ENCODE measurements at places on chromosomes 4 and X.

DNA sequence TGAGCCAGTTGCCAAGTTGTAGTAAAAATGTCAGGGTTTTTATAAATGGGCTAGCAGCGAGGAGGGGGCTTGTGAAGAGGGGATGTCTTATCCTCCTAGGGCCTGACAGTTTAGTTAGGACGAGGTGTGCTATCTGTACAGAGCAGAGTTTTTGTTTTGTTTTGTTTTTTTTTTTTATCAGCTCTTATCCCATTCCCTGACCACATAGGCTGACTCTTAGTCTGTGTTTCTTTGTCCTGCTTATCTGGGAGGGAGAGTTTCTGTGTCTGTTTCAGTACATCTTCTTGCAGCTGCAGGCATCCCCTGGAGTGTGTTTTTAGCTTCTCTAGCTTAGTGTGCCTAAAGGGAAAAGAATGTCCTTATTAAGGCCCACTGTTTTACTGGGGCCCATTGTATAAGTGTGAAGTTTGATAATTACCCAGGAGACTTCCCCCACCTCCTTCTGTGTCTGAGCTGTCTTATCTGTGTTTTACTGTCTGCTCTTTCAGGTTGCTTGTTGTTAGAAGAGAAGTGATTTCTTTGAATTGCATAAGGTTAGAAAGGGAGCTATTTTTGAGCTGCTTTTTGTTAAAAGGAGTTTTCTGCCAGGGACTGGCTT lies 32.0 kb downstream of the PAGE2 start:
- no peak for DNase-seq

DNA sequence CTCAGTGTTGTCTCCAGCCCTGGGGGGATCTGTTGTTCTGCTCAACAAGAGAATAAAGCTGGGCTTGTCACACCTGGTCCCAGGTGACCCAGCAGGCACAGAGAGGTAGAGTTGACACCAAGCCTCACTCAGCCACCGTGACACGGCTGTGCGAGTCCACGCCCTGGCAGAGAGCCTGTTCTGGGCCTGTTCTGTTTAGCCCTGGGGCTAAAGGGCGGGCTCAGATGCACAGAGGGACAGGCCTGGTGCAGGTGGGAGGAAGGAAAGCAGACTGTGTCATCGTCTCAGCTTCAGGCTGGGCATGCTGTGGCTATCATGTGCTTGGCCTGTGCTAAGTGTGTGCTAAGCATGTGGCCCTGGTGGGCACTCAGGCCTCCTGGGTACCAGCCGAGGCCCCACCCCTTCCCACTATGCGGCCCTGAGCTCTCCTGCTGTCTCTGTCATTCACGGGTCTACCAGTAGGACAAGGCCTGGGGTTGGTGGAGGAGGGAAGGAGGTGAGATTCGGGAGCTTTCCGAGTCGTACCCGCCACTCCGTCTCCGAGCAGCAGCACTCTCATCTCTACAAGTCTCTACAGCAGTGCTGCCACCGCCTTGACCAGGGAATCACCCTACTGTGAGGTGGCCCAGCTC lies 10.8 kb downstream of the WFS1 start:
- no peak for DNase-seq

DNA sequence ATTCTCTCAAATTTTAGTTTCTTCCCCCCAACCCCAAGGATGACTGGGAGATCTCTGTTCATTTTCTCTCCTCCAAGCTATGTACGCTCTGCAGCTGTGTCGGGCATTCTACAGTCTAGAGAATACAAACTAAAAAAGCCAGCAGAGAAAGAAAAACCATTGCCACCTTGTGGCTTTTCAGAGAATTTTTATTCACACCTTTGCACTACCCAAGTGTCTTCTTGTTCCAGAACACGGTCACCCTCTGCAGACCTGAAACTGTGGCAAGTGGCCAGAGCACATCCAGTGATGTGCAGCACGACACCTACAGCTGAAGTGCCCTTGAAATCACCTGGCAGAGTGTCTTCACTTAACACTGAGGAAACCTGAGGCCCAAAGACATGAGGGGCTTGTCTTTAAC lies 68.6 kb downstream of the CHST7 start:
- DNase-seq, result no peak

- no peak for DNase-seq
Observed at GRCh38 chr4:23022032-23022431, 329.3 kb downstream of the GBA3 start.

GRCh38 chr4:10640561-10641201 lies 43.9 kb downstream of the CLNK start:
- DNase-seq, result no peak

DNA sequence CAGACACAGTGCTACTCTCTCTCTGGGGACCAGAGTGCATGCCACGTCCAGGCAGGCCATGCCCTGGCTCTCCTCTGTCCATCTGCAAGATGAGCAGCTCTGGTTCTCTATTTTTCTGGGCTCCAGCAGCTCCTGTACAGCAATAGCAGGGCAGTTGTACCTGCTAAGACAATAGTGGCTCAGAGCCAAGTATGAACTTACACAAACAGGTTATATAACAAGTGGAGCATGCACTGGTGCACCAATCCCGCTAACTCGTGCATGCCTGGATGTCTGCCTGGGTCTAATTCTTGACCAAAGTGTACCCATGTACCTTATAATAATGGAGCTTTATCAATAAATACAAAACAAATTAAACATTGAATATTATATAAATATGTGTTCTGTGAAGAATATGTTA lies 392.3 kb downstream of the CENPC start:
- DNase-seq, result no peak

DNA sequence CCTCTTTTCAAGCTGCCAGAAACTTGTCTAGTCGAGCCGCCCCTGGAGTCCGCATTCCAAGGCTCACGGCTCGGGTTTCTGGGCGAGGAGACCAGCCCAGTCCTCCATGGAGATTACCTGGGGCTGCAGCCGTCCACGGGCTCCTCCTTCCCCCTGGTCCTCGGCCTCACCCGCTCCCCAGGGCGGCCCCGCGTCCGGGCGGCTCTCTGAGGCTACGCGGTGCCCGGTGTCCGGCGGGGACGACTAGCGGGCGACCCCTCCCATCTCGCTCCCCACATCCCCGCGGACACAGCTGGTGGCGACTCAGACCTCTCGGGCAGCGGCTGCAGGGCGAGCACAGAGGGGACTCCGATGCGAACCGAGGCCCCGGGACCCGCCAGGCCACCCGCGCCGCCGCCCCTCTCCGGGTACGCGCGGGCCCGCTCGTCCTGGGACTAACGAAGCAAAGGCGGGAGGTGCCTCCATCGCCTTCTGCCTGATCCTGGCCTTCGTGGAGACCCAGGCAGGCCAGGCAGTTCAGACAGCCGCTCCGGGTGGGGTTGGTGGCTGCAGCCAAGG lies 159.4 kb downstream of the TRAM1L1 start:
- DNase-seq, result no peak

GRCh38 chrX:66167431-66167830 lies 3.4 kb downstream of the HEPH start:
- no peak for DNase-seq

GRCh38 chr4:106058921-106059320 lies 163.7 kb downstream of the NPNT start:
- no peak for DNase-seq

GRCh38 chr4:185502386-185502785 lies 30.9 kb upstream of the CCDC110 start:
- DNase-seq, result no peak

- no peak for DNase-seq
Observed at GRCh38 chr4:181176306-181176705, 1066.9 kb upstream of the TENM3 start.

DNA sequence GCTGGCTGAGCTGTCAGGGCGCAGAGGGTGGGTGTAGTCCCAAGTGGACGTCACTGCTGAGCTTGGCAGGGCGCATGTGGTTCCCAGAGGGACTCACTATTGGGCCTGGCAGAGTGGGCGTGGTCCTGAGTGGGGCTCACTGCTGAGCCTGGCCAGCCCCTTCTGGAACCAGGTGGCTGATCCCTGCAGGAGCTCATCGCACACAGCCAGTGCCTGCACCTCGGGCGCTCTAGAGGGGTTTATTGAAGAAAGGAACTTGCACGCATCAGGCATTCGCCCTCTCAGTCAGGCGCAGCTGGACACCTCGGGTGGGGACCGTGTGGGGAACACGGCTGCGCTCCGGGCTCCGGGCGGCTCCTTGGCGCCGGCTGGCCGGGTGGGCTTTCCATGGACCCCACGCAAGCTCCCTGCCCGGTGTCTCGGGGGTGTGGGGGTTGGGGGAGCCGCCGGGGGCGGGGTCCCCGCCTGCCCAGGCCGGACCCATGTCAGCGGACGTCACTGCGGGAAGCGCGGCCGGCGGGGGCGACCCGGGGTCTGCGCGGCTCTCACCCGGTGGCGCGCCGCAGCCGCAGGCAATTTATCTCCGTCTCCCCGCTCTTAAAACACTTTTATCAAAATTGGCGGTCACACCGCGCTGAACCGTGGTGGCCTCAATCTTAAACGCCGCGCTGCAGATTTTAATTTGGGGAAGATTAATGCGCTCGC lies 65.4 kb upstream of the NKX1-1 start:
- no peak for DNase-seq

DNA sequence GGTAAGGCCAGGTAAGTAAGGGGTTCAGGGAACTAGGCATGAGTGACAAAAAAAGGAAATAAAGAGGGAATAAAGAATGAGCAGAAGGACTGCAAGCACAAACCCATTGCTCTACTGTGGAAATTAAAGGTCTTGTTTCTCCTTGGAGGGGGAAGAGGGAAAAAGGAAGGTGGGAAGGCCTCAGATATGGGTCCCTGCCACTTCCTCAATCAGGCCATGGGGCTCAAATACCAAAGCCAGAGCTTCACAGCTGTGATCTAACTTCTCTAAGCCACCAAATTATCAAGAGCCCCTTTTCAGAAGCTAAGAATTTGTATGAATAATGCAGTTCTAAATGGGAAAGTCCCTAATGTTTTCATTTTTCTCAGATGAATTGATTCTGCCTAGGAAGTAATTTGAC lies 4.7 kb downstream of the USP51 start:
- no peak for DNase-seq

DNA sequence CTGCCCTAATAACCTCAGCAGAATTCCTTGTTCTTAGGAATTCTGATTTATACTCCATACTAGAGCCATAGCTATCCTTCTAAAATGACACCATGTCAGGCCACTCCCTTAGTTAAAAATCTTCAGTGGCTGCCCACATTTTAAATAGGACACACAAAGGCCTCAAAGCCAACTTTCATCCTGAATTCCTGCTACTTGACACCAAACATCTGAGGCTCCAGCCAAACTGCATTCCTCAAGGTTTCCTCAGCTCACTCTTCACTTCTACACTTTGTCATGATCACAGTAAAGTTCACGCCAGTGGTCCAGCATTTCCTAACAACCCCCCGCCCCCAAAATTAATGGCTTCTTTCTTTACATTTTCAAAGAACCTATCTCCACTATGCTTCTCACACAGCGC lies 124.3 kb downstream of the ADGRA3 start:
- DNase-seq, result no peak

GRCh38 chr4:5683566-5683965 lies 24.8 kb downstream of the EVC2 start:
- DNase-seq, result no peak

GRCh38 chr4:183757060-183757459 lies 98.0 kb downstream of the TRAPPC11 start:
- no peak for DNase-seq

DNA sequence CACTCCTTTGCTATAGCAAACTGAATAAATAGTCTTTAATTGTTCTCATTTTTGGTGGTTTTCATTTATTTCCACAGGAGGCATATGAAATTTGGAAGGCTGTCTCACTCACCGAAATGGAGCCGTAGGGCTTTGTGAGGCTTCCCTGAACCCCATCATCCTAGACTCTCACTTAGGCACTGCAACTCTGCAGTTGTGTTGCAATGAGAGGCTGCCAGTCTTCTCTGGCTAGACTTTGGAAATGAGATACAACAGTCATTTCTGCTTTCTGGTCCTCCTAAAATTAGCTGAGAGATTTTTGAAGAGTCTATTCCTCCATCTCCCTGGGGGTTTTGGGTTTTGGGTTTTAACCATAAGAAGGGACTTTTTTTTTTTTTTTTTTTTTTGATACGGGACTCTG lies 146.5 kb downstream of the SH3BGRL start:
- no peak for DNase-seq

DNA sequence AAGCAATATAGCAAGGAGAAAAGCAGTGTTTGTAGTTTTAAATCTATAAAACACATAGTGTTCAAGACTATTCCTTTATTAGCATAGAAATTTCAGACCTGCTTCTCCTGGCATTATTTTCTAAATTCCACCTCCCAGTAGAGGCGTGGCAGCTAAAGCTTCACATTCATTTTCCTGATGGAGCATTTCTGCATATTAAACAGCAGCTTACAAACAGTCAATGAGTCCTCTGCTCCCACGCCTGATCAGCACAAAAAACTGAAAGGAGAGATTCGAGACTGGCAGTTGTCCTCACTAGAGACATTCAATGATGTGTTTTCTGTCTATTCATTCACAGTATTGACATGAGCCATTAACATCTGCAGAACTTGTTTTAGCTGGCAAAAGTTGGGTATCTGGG lies 61.4 kb downstream of the SHISA3 start:
- no peak for DNase-seq

GRCh38 chr4:109998867-109999584 lies 86.3 kb downstream of the EGF start:
- DNase-seq, result peak; percentile 49

GRCh38 chrX:124373348-124373747 lies 27.0 kb downstream of the SH2D1A start:
- no peak for DNase-seq

DNA sequence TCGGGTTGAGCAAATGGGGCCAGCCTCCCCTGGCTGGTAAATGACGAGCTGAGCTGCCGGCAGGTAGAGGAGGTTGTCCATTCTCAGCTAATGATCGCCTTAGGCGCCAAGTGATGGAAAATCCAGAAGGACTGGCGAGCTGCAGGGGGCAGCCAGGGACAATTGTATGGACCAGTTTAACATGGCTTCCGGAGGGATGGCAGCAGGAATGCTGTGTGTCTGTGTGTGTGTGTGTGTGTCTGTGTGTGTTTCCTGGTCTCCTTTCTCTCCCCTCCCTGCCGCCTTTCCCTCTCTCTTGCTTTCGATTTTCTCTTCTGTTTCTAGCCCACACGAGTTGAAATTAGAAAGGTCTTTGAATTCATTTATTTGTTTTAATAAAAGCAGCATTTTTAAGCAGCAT lies 45.2 kb upstream of the BCOR start:
- DNase-seq, result no peak

DNA sequence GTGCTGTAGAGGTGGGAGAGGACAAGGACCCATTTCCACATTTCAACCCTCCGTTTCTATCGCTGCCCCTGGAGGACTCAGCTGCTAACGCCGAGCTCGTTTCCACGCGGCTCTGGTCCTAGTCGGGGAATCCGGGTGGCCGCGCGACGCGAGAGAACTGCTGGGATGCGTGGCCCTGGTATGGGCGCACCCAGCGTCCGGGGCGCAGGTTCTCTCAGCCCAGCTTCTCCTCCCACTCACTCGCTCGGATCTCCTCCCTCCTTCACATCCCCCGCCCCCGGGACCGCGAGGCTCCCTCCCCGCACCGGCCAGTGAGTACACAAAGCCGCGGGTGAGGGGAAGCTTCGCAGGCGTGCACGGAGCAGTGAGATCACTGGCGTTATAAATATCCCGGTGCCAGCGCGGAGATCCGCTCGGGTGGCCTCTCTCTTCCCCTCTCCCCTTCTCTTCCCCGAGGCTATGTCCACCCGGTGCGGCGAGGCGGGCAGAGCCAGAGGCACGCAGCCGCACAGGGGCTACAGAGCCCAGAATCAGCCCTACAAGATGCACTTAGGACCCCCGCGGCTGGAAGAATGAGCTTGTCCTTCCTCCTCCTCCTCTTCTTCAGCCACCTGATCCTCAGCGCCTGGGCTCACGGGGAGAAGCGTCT lies at the start of gene FGF5:
Gene FGF5 (plus strand): TSS at position 412 of the 649 bp plus-strand sequence. CDS start 161 bp downstream, at position 573.
- DNase-seq, result no peak

GRCh38 chr4:71095545-71095944 lies 102.1 kb downstream of the DCK start:
- DNase-seq, result no peak

- no peak for DNase-seq
Observed at GRCh38 chr4:94924566-94924965, 166.8 kb downstream of the BMPR1B start.

Data from GM12864 (cell line).